ENCODE measurements at places on chromosomes 5 and 9. TPM values are rescaled to one million over a fixed set of nuclear protein-coding genes. Genes with fewer than 3 reads are reported as not detected.

GRCh38 chr5:76363352-76364225 is 39.5 kb upstream of the IQGAP2 start:
- no peak for DNase-seq
- 0 out of 2 replicates have a peak, but pooled peaks cover 3% of the 10 kb centered on the region for H3K27me3 ChIP-seq
- H3K36me3 ChIP-seq, result no peaks in the 10 kb centered on the region
- no peak overlapping the region for H3K27ac ChIP-seq
- H3K4me1 ChIP-seq, result no peaks in the 10 kb centered on the region

DNA sequence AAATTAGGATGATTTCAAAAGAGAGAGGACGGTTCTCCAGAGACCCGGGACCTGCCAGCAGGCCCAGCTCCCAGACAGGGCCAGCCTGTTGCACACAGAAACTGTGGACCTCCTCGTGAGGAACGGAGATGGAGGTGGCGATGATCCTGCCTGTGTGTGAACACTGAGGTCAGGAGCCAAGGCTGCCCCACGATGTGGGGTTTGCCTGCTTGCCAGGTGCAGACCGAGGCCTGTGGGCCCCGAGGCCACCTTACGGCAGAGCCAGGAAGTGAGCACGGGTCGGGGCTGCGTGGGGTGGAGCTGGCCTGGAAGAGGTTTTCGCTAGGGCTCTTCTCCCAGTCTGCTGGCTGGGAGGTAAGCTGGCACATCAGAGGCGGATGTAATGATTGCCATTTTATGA is 4.3 kb downstream of the FAM163B start:
- H3K36me3 ChIP-seq, result no peaks in the 10 kb centered on the region
- DNase-seq, result peak; percentile 76
- no peaks in the 10 kb centered on the region for H3K4me1 ChIP-seq
- no peak overlapping the region for H3K4me3 ChIP-seq

GRCh38 chr9:6616951-6617602 is 28.5 kb downstream of the GLDC start:
- H3K4me1 ChIP-seq, result no peaks in the 10 kb centered on the region
- H3K36me3 ChIP-seq, result no peaks in the 10 kb centered on the region
- no peak overlapping the region for H3K4me3 ChIP-seq
- H3K27me3 ChIP-seq, result no peaks in the 10 kb centered on the region

- no peaks in the 10 kb centered on the region for H3K36me3 ChIP-seq
- H3K4me1 ChIP-seq, result 0 out of 2 replicates have a peak, but pooled peaks cover 5% of the 10 kb centered on the region
- H3K4me3 ChIP-seq, result no peak overlapping the region
- peak; percentile 75 for DNase-seq
These were observed 17.5 kb downstream of the WHRN start for GRCh38 chr9:114487607-114488300.

DNA sequence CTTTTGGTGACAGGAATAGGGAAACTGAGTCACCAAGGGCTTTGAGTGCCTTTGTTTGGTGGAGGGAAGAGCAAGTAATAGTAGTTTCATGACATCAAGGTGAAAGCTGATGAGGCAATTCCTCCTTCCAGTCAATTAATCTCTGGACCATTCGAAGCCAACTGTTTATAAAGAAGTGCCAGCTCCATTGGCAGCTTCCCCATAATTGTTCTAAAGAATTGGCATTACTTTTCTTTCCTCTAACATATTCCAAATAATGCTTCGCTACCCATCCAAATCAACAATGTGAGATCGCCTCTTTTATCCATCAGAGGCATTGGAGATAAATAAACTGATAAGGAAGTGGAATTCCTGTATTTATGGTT is 132.4 kb downstream of the NPR3 start:
- no peaks in the 10 kb centered on the region for H3K27me3 ChIP-seq
- peaks cover 9% of the 10 kb centered on the region for H3K4me1 ChIP-seq
- no peaks in the 10 kb centered on the region for H3K36me3 ChIP-seq
- DNase-seq, result no peak
- no peak overlapping the region for H3K4me3 ChIP-seq
- H3K27ac ChIP-seq, result no peak overlapping the region

Gene PCDH1
- polyA plus RNA-seq, result 0.08 TPM
